ENCODE measurements at places on chromosomes 2 and 18. TPM values are rescaled to one million over a fixed set of nuclear protein-coding genes. Genes with fewer than 3 reads are reported as not detected.

STPG4 gene
- not detected for total RNA-seq

KCNIP3 gene
- total RNA-seq: 19.1 TPM

BCL2 gene
- 1.5 TPM for total RNA-seq

SLC11A1 gene
- total RNA-seq: 0.17 TPM

DSC3 gene
- total RNA-seq: 11.1 TPM

DCDC2C gene
- not detected for total RNA-seq

CYP27A1 gene
- 5.8 TPM for total RNA-seq

WNT10A gene
- 0.40 TPM for total RNA-seq

BMPR2 gene
- total RNA-seq: 11.1 TPM

WIPF1 gene
- 0.29 TPM for total RNA-seq

INPP4A gene
- 23.4 TPM for total RNA-seq

DNA sequence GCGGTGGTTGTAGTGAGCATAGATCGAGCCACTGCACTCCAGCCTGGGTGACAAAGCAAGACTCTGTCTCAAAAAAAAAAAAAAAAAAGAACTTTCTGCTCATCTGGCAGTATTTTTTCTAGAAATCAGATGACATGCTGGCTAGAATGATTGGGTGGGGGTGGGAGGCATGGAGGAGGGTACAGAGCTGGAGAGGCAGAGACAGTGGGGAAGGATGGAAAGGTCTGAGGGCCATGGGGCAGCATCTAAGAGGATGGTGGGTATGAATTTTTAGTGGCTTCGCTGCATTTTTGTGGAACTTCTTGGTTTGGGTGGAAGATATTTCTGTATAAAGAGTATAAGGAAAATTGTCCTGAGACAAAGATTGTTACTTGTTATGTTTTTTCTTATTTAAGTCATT, 23.3 kb downstream of the ARMC9 start:
- H3K36me3 ChIP-seq: peaks cover 4% of the 10 kb centered on the region
- H3K27ac ChIP-seq: no peak overlapping the region
- no peaks in the 10 kb centered on the region for H3K4me1 ChIP-seq
- no peak overlapping the region for H3K4me3 ChIP-seq
- DNase-seq: no peak
- no peaks in the 10 kb centered on the region for H3K27me3 ChIP-seq

- H3K27ac ChIP-seq: peak overlapping the region; percentile 69
- no peaks in the 10 kb centered on the region for H3K36me3 ChIP-seq
- H3K27me3 ChIP-seq: no peaks in the 10 kb centered on the region
- DNase-seq: peak; percentile 91
Observed at GRCh38 chr2:200609028-200609614, 23.3 kb downstream of the AOX1 start.

DNA sequence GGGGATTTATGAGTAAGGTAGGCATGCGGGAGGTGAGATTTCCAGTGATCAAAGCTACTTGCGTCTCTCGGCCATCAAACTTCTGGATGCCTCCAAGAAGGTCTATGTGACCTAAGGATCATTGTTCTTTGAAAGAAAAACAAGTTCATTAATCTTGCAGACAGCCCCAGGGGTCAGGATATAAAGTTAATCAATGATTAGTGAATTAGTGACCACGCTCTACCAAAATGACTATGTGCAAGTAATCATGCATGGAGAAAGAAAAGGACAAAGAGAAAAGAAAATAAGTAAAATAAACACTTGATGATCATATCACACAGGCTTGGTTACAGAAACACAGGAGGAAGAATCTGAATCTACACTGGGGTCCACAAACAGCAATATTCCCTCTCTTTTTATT, 42.5 kb upstream of the BCL11A start:
- no peaks in the 10 kb centered on the region for H3K36me3 ChIP-seq
- H3K27me3 ChIP-seq: peaks cover 66% of the 10 kb centered on the region
- no peak for DNase-seq
- no peak overlapping the region for H3K4me3 ChIP-seq
- H3K27ac ChIP-seq: no peak overlapping the region
- no peaks in the 10 kb centered on the region for H3K4me1 ChIP-seq

DNA sequence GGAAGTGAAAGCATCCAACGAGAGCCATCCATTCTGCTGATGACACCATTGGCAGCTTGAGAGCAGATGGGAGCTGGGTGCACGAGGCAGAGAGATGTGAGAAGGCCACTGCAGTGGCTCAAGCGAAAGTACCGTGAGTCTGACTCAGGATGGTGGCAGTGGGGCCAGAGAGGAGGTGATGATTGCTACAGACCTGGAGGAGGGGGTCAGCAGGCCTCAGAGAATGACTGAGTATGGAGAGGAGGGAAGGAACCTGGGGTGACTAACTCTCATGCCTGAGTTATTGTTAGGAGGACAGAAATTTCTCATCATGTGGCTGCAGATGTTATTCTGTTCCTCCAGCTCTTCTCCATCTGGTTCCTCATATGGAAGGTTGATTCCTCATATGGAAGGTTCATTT, 8.8 kb upstream of the ZBTB7C start:
- H3K27ac ChIP-seq: no peak overlapping the region
- H3K4me1 ChIP-seq: no peaks in the 10 kb centered on the region
- no peak overlapping the region for H3K4me3 ChIP-seq
- H3K27me3 ChIP-seq: no peaks in the 10 kb centered on the region
- no peak for DNase-seq

GRCh38 chr2:5391362-5391761, 300.8 kb upstream of the SOX11 start:
- H3K27ac ChIP-seq: no peak overlapping the region
- H3K4me3 ChIP-seq: no peak overlapping the region
- no peaks in the 10 kb centered on the region for H3K27me3 ChIP-seq

- no peaks in the 10 kb centered on the region for H3K4me1 ChIP-seq
- no peak overlapping the region for H3K27ac ChIP-seq
- no peak overlapping the region for H3K4me3 ChIP-seq
Observed at GRCh38 chr2:125707611-125708010, 948.3 kb upstream of the GYPC start.

DNA sequence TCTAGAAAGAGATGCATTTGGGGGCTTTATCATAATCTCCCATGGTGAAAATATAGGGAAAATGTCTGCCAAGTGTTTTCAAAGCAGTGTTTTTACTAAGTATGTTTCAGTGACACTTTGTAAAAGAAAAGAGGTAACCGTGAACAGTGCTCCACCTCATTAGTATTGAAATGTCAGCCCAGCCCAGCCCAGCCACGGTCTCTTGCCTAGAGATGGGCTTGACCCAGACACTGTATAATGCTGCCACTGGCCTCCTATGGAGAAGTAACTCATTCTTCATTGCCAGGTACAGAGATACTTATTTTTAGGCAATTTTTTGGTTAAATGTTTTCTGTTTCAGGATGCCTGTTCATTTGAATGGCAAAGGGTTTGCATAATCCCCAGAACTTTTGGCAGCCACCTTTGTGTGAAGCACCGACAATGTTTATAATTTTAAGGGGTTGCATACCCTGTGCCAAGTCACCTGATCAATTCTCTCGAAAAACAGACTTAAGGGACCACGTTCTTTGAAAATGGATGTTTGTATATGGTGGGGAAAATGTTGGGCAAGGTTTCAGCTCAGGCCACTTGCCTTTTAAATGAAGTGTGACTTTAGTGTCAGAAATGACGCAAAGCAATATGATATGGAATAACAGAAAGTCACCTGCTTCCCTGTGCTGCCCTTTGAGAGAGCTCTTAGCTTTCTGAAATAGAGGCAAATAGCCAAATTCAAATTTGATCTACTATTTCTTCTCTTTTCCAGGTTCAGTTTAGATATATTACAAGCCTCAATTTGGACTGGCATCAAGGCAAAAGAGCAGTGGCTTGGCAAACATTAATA, 314.5 kb upstream of the RGPD4 start:
- DNase-seq: no peak
- H3K4me1 ChIP-seq: no peaks in the 10 kb centered on the region
- H3K36me3 ChIP-seq: no peaks in the 10 kb centered on the region
- H3K4me3 ChIP-seq: no peak overlapping the region

DNA sequence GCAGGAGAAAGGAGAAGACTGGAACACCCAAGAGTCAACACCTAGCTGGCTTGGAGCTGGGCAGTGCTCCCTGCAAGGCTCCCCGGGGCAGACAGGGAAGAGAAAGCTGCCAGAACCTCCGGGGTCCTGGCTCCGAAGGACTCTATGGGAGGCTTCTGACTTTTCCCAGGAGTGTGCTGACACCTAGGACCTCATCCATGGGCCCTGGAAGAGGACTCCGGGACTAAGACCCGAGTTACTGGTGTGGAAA, 37.8 kb upstream of the ATP6V1B1 start:
- H3K4me3 ChIP-seq: no peak overlapping the region
- H3K36me3 ChIP-seq: no peaks in the 10 kb centered on the region
- no peak for DNase-seq
- H3K4me1 ChIP-seq: peaks cover 3% of the 10 kb centered on the region

GRCh38 chr2:118925981-118926380, 16.0 kb upstream of the MARCO start:
- H3K4me3 ChIP-seq: no peak overlapping the region
- no peak overlapping the region for H3K27ac ChIP-seq
- no peak for DNase-seq

DNA sequence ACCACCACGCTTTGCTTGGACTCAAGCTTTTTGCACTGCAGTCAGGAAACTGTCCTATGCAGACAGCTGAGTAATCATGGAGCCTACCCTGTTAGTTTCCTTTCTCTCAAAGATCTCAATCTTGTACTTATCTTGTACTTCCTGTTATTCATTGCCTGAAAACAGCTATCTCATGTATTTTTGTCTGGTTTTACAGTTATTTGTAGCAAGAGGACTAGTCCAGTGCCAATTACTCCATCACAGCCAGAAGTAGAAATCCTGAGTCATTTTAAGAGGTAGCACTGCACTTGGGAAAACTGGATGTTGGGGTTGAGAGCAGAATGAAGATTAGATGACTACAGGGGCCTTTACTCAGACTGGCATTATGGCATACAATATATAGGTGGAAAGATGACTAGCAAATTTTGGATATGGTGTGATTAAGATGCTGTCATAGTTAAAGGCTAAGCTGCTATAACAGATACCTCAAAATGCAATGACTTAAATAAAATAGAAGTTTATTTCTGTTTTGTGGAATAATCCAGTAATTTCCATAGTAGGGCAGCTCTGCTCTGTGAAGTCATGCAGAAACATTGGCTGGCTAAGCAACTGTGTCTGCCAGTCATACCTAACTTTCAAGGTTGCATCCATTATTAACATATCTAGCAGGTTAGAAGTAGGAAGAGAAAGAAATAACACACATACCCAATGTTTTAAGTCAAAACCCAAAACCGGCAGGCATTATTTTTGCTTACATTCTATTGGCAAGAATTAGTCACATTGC, 21.1 kb upstream of the CHMP3 start:
- no peaks in the 10 kb centered on the region for H3K27me3 ChIP-seq
- no peaks in the 10 kb centered on the region for H3K4me1 ChIP-seq
- no peak overlapping the region for H3K27ac ChIP-seq
- H3K4me3 ChIP-seq: no peak overlapping the region

GRCh38 chr2:158692372-158693103, 102.6 kb upstream of the DAPL1 start:
- H3K36me3 ChIP-seq: no peaks in the 10 kb centered on the region
- DNase-seq: no peak
- H3K27me3 ChIP-seq: no peaks in the 10 kb centered on the region
- H3K4me3 ChIP-seq: no peak overlapping the region
- no peaks in the 10 kb centered on the region for H3K4me1 ChIP-seq
- H3K27ac ChIP-seq: no peak overlapping the region

- peak overlapping the region; percentile 66 for H3K4me3 ChIP-seq
- H3K4me1 ChIP-seq: peaks cover 23% of the 10 kb centered on the region
- DNase-seq: peak; percentile 74
- peaks cover 18% of the 10 kb centered on the region for H3K27me3 ChIP-seq
- H3K27ac ChIP-seq: no peak overlapping the region
- no peaks in the 10 kb centered on the region for H3K36me3 ChIP-seq
Observed at GRCh38 chr2:219002395-219003266, 9.4 kb upstream of the CRYBA2 start.

- no peak overlapping the region for H3K4me3 ChIP-seq
- H3K4me1 ChIP-seq: peaks cover 4% of the 10 kb centered on the region
- no peak overlapping the region for H3K27ac ChIP-seq
- no peaks in the 10 kb centered on the region for H3K27me3 ChIP-seq
Observed at GRCh38 chr18:12554796-12555388, 103.0 kb downstream of the SPIRE1 start.

- H3K4me3 ChIP-seq: no peak overlapping the region
- no peak for DNase-seq
- no peaks in the 10 kb centered on the region for H3K27me3 ChIP-seq
- H3K27ac ChIP-seq: no peak overlapping the region
- H3K4me1 ChIP-seq: peaks cover 24% of the 10 kb centered on the region
- H3K36me3 ChIP-seq: no peaks in the 10 kb centered on the region
Observed at GRCh38 chr2:20450201-20450999, 3.5 kb downstream of the RHOB start.
